Stimulated activated CD8-positive, alpha-beta memory T cell treated with anti-CD3 and anti-CD28 coated beads, Interleukin-15, amount 100 ng/mL, for 48 hours (primary cell): ENCODE measurements at places on chromosomes 16 and 17.

- DNase-seq, result no peak
Measured at GRCh38 chr16:88588754-88589153, 18.6 kb downstream of the ZC3H18 start.

DNA sequence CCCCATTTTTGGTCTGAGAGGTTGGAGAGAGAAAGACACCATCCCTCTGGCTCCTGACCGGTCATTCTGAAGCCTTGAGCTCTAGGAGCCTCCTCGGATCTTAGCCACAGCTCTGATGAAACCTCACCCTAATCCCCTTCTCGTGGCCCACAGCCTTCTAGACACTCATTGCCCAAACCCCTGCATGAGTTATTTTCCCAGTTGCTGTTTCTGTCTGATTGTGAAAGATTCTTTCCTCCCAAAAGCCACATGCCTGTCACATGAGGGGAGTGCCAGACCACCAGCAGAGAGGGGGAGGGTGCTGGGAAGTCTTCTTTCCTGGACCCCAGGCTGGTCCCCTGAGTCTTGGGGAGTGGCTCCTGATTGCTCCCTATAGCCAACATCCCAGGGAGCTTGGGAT is 17.6 kb upstream of the ABR start:
- DNase-seq, result no peak

GRCh38 chr17:81210868-81211267 is 11.9 kb downstream of the CEP131 start:
- DNase-seq, result no peak

DNA sequence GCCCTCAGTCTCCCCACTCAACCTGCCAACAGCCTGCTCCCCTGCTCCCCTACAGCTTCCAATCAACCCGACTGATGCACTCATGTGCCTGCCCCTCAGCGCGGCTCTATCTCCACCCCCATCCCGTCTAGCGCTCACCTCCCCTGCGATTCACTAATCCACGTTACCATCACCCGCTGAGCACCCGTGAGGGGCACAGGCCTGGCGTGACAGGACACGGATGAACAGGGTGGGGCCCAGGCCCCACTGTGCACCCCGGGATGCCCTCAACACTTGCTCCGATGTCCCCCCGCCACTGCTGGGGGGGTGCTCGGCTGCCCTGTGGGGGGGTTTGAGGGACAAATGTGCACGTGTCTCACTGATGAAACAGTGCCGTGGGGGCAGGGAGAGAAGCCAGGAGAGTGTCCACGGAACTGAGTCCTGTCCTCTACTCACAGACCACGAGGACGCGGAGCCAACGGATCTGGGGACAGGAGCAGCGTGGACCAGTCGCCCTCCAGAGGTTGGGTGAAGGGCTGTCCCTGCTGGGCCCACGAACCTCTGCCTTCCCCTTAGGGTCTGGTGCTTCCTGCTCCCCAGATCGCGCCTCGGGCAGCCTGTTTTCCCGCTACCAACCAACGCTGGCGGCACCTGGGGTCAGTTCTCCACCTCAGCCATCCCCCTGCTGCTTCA is 66.7 kb downstream of the RPH3AL start:
- no peak for DNase-seq

- DNase-seq, result no peak
Measured at GRCh38 chr16:65770752-65771151, 595.7 kb upstream of the CDH5 start.

- DNase-seq, result no peak
Measured at GRCh38 chr16:85940214-85940613, 41.3 kb downstream of the IRF8 start.

GRCh38 chr17:21094298-21094704 is 32.5 kb upstream of the DHRS7B start:
- DNase-seq, result no peak

DNA sequence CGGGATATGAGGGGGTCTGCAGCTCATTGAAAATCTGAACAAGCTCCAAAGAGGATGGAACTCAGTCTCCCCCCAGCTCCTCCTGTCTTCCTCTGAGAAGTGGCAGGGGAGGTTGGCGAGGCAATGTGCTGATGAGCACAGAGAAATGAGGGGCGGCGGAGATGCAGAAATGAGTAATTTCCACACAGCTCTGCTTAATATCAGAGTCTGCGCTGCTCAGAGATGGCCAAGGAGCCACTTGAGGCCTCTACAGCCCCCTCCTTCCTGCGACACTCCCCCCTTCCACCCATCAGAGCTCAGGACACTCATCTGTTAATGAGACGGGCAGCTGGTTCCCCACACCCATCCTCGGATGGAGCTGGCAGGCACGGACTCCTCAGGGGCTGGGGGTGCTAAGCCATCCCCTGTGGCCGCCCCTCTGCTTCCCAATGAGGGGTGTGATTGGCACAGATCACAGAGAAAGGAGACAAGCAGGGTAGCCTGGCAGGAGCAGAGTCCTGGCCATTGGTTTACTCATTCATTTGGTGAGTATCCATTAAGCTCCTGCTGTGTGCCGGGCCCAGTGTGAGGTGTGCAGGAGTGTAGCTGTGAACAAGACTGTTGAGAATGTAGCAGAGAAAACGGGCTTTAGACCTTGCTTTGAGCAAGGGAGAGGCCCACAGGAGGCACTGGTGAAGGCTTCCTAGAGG is 12.7 kb upstream of the CRHR1 start:
- no peak for DNase-seq

GRCh38 chr16:64957246-64957645 is 164.6 kb downstream of the CDH11 start:
- DNase-seq, result no peak

- no peak for DNase-seq
Measured at GRCh38 chr17:67902511-67903231, 77.4 kb downstream of the BPTF start.

GRCh38 chr17:10557422-10557821 is 8.0 kb upstream of the MYH2 start:
- no peak for DNase-seq

GRCh38 chr17:10931133-10931532 is 93.2 kb upstream of the PIRT start:
- DNase-seq, result no peak

GRCh38 chr17:5536866-5537650 is 47.3 kb downstream of the NLRP1 start:
- no peak for DNase-seq

- DNase-seq, result no peak
Measured at GRCh38 chr16:67170168-67170948, at the start of gene NOL3. NOL3 (plus strand) TSS chr16:67170538.

- no peak for DNase-seq
Measured at GRCh38 chr16:26157319-26157718, 465.6 kb downstream of the HS3ST4 start.

- DNase-seq, result no peak
Measured at GRCh38 chr16:57682809-57683635, 11.6 kb upstream of the DRC7 start.

- DNase-seq, result no peak
Measured at GRCh38 chr17:74552037-74552436, 6.1 kb upstream of the CD300C start.

DNA sequence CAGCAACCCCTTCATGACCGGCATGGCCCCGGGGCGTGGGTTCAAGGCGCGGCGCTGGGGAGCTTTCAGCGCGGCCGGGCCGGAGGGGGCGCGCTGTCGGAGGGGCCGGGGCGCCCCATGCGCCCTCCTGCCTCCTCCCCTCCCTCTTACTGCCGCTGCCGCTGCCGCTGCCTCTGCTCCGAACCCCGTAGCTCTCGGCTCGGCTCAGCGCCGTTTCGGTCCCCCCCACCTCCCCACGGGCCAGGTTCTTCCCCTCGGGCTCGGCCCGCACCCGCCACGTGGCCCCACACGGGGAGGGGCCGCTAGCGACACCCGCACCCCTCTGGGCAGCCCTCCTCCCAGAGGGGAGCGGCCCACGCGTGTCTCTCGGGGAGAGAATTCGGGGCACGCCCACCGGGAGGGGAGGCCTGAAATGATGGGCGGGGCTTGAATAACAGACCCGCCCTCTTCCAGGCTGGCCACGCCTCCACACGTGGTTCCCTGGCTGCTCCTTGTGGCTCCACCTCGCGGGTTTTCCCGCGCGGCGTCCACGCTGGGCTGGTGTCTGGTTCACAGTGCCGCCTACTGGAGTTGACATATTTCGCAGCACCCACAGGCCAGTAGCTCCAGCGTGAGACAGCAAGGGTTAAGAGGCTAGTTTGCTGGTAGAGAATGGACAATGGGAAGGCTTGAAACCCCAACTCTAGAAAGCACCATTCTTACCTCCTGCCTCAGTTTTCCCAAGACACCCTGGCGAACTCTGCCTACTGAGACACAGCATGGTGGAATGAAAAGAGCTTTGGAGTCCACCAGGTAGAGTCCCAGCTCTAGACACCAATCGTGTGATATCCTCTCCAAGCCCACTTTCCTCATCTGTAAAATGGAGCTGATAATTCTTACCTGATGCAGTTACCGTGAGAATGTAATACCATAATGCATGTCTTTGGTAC is at the start of gene KCNH4:
Gene KCNH4, minus strand, starts transcription at position 221 of the 929 bp plus-strand sequence. Its CDS starts 197 bp downstream, at position 24.
- peak; percentile 84 for DNase-seq
